OCI-M1 (cell line): ENCODE measurements at places on chromosomes 16 and 17.

DNA sequence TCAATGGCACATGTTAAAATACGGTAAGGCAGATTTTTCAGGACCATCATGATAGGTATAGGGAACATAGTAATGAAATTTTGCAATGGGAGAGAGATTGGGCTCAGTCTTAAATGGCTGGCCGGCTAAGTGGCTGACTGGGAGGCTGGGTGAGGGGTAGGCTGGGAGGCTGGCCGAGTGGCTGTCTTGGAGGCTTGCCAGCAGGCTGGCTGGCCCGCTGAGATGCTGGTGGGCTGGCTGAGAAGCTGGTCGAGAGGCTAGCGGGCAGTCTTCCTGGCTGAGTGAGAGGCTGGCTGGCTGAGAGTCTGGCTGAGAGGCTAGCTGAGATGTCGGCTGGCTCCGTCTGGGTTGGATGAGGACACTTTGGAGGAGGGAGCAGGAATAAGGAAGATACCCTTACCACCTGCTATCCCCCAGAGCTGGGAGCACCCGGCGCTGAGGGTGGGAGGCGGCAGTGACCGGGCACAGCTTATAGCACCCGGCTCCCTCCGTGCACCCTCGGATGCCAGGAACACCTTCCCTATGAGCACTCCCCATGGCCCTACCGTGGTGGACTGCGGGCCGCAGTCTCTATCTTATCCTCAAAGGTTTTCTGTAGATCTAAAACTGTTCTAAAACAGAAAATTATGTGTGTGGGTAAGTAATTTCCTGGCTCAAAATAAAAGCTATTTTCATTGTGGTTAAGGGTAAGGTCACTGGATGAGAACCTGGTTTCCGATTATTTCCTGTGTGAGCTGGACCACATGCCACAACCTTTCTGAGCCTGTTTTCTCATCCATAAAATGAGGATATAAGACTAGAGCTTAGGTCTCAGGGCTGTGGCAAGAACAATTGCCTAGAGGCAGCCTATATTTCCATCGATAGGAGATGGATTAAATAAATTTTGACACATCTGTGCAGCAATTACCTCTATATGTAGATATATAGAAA is 34.5 kb upstream of the TMC5 start:
- no peak for DNase-seq

- DNase-seq: no peak
These were observed 7.5 kb upstream of the CES3 start for GRCh38 chr16:66953462-66954096.

DNA sequence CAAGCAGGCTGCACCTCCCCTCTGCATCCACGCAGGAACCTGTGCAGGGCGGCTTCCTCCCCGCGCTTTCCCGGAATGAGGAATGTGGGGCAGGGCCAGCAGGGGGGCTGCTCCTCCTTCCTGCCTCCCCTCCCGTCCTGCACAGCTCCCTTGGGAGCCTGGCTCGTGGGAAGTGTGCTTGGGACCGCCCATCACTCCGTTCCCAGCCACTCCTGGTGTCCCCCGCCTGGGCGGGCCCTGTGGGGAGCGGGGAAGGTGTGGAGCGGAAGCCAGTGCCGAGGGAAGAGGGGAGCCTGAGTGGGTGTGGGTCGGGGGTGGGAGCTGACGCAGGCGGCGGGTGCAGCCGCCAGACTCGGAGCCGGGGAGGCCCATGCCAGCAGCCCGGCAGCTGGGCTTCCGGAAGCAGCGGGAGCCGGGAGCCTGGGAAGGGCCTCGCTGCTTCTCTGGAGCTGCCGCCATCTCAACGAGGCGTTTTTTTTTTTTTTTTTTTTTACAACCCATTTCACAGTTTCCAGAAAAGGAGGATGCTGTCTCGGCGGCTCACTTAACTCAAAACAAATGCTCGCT is 24.1 kb downstream of the BAHCC1 start:
- DNase-seq: no peak

DNA sequence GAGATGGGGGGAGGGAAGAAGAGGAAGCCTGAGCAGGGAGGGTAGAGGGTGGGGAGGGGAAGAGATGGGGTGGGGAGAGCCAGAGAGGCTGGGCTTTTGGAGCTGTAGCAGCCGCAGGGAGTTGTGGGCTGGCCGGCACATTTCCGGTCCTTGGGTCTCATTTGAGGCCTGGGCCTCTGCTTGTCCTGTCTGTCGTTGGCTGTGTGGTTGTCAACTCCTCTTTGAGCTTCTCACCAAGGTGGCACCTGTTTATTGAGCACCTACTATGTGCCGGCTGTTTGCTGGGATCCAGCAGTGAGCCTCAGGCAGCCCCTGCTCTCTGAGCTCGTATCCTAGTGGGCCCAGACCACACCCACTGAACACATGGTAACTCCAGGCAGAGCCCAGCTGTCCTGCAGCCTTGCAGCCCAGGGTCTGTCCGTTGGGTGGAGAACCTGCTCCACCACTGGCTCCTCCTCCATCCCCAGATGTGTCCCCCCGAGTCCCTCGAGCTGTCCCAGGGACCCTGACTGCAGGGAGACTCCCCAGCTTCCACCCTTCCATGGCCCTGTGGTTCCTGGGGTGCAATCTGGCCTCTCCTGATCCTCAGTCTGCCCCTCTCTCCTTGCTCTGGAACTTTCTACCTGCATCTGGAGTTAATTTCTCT is 164.9 kb downstream of the IRF8 start:
- DNase-seq: no peak

DNA sequence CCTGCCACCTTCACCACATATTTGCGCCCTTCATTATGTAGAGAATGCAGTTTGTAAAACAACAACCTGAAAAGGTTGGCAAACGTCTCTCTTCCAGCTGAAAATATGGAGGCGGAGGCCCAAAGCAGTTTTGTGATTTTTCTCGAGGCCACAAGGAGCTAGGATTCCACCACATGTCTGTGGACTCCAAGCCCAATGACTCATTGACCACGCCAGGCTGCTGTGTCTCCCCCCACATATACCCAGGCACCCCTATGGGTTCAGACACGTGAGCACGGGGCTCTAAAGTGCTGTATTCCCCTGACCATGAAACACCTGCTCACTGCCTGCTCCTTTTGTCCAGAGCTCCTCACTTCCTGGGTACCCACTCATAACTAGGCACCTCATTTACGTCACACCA is 121.4 kb upstream of the CDH5 start:
- DNase-seq: no peak

DNA sequence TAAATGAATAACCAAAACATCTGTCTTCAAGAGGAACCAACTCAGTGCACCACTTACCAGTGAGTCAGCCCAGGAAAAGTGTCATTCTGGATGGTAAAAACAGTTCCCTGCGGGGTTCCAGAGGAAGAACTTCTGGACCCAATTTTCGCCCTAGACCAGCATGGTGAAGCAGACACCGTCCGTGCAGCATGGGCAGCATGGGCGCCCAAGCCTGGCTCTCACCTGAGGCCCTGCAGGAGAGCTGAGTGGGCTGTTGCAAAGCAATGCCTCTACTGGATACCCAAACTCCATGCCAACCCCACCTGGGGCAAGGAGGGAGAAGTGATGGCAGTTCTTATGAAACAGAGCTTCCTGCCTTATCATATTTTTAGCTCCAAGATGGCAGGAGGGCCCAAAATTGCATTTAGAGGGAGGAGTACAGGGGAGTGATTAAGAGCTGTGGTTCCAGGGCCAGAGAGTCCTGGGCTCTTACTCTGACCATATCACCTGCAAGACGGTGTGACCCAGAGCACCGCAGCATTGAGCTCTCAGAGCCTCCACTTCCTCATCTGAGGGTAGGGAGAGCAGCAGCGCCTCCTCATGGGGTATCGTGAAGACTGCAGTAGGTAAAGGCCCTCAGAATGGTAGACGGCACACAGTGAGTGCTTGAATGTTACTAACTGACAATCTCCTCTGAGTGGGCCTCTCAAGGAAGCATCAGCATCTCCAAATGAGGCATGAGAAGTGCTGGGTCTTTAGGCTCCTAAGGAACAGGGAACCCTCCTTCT is 16.6 kb upstream of the INPP5K start:
- peak; percentile 69 for DNase-seq

GRCh38 chr16:7938175-7938574 is 605.5 kb downstream of the RBFOX1 start:
- DNase-seq: no peak

DNA sequence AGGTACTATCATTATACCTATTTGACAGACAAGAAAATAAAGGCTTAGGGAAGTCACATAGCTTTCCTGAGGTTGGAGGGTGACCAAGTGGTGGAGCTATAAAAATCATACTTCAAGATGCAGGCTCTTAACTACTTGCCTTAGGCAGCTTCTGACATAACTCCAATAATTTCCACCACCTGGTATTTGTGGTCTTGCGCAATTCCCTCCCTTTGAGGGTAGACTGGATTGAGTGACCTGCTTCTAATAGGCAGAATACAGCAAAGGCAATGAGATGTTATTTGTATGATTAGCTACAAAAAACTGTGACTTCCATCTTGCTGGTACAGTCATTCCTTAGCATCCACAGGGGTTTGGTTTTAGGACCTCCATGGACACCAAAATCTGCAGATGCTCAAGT is 385.5 kb downstream of the TMEM114 start:
- no peak for DNase-seq

GRCh38 chr16:69561901-69562300 is 3.9 kb upstream of the NFAT5 start:
- peak; percentile 6 for DNase-seq

- no peak for DNase-seq
These were observed 51.5 kb downstream of the CHCT1 start for GRCh38 chr17:60473788-60474187.

DNA sequence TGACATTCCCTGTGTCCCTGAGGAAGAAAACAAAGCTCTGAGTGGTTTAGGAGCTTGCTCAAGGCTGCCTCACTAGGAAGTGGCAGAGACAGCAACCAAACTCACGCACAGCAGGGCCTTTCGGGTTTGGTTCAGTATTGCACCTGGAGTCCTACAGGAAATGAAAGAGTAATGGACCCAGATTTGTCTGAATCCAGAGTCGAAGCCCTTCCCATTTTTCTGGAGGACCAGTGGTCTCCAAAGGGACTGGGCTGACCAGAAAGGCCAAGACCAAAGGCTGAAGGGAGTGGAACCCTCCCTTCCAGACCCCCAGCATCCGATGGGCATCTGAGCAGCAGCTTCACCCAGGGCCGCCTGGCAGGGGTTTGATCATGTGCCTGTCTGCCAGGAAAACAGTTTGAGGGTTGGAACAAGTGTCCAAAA is 85.5 kb upstream of the RPL38 start:
- DNase-seq: no peak

- DNase-seq: no peak
These were observed 52.7 kb upstream of the SLC25A19 start for GRCh38 chr17:75341784-75342486.

DNA sequence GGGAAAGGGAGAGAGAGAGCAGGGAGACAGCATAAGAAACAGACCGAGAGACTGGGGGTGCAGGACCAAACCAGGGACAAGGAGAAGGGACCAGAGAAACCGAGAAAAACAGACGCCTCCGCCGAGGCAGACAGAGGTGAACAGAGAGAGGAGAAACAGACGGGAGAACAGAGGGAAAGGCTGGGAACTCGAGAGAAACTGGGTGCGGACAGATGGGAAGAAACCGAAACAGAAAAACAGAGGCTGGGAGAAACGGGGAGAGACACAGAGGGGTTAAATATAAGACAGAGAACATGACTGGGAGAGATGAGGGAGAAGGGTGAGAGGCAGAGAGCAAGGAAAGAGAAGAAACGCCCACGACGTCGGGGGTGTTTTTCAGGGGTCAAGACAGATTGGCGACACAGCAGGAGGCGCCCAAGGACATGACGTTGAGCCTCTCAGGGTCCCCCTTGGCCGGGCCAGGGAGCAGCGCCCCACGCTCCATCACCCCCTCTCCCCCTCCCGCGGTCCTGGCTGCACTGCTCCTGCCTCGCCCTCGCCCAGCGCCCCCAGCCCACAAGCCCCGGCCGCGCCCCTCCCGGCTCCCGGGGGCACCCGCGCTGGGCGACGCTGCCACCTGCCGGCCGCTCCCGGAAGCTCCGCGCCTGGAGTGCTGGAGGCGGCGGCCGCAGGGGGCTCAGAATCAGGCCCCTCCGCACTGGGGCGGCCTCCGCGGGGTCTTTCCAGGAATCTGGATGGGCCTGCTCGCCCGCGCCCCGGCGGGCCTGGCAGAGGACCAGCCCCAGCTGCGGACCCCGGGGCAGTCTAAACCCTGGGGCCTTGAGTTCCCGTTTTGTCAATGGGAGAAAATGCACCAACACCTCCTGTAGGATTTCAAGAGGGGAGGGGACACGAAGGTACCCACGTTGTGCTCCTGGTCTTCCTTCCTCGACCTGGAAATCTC is 1.3 kb upstream of the TMEM92 start:
- peak; percentile 38 for DNase-seq

DNA sequence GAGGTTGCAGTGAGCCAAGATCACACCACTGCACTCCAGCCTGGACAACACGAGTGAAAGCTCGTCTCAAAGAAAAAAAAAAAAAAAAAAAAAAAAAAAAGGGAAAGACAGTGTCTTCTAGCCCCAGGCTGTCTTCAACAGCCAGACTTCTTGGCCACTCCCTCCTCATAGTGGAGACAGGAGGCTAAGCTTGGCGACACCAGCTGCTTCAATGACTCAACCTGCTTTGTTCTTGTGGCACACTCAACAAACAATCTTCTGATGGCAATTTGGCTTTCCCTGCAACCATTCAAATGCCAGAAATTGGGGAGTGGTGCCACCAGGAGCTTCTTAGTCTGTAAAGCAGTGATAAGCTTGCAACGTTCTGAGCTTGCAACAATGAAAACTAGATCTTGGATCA is 290.4 kb upstream of the DYNLRB2 start:
- no peak for DNase-seq

GRCh38 chr16:57194512-57194911 is 8.4 kb downstream of the RSPRY1 start:
- DNase-seq: no peak

DNA sequence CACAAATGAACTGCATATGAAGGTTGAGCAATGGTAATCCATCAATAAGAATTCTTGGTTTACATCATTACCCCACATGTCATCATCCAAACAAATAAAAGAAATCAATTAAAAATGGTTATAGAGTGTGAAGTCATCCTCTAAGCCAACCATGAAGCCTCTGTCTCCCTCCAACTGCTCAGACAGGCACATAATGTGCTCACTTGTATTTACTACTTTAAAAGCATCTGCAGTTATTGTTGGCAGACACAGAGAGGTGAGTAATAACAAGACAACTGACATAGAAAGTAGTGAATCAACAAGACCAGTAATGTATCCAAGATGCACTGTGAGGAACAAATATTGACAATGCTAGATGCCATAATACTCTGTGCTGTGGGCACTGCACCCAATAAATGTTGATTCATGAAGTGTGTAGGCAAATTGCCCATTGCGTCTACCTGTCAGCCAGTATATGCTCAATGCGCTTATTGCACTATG is 20.0 kb downstream of the ADAMTS18 start:
- DNase-seq: no peak

DNA sequence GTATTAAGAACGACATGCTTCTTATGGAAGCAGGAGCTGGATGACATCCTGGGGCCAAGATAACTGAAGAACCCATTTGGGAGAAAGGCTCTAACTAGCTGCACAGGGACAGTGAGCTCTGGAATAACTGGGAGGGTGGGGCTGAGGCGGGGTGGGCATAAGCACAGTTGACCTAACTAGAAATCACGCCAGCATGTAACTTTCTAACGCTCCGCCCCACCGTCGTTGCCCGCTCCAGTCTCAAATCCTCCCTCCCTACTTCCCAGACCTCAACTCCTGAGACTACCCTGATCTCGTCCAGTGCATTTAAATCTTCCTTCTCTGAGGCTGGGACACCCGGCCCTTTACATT is 436 bp downstream of the PHB1 start:
- no peak for DNase-seq
